ENCODE measurements at places on chromosomes 12 and 14.

- DNase-seq, result peak; percentile 75
These were observed 13.1 kb downstream of the KRT5 start for GRCh38 chr12:52506858-52507715.

DNA sequence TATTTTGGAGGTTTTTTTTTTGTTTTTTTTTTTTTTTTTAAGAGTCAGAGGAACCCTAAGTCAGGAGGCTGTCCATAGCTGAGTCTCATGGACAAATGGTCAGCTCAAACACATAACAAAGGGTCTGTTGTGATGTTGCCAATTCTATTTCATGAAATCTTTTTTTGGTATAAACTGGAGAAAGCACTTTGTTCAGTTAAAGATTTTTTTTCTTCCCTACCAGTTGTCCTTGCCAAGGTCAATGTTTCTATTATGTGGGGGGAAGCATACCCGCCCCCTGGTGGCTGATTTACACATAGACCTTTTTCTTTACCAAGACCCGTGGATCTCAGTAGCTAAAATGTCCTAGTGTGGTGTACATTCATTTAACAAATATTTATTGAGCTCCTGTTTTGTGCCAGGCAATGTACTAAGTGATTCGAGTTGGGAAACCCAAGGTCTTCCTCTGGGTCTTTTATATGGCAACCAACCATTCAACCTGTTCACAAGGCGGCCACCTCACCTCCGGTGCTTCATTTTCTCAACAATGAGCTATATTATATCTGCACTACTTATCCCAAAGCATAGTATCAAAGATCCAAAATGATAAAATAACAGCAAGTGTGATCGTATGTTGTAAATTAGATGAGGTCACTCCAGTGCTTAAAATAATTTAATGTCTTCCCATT is 214.5 kb downstream of the PAH start:
- DNase-seq, result peak; percentile 51

DNA sequence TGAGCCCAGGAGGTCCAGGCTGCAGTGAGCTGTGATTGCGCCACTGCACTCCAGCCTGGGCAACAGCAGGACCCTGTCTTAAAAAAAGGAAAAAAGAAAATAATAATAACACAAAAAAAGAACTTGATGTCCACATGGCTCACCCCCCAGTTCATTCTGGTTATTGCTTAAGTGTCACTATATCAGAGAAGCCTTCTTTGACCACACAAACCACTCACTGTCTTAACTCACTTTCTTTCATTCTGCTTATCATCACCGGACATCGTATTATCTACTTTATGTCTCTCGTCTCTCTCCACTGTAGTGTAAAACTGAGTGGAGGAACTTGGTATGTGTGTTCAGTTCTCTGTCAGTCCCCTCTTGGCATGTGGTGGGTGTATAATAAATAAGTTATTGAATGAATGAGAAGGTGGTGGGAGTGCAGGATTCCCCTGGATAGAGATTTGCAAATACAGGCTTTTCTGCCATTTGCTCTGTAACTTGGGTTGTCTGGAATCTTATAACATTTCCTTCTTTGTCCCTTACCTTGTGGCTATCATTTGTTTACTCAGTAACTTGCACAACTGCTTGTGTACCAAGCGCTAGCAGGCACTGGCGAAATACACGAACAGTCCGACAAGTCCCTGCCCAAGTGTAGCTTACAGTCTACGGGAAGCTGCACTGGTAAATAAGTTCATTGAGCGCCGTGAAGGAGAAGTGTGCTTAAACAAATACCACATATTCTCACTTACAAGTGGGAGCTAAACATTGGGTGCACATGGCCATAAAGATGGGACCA is 86.6 kb upstream of the TRAF3 start:
- DNase-seq, result no peak

- DNase-seq, result no peak
These were observed 2.3 kb upstream of the NAA30 start for GRCh38 chr14:57388067-57388466.

- peak; percentile 32 for DNase-seq
These were observed 39.1 kb downstream of the TSPAN11 start for GRCh38 chr12:30965613-30965985.

- peak; percentile 4 for DNase-seq
These were observed 24.4 kb upstream of the PTPRB start for GRCh38 chr12:70661466-70662161.

DNA sequence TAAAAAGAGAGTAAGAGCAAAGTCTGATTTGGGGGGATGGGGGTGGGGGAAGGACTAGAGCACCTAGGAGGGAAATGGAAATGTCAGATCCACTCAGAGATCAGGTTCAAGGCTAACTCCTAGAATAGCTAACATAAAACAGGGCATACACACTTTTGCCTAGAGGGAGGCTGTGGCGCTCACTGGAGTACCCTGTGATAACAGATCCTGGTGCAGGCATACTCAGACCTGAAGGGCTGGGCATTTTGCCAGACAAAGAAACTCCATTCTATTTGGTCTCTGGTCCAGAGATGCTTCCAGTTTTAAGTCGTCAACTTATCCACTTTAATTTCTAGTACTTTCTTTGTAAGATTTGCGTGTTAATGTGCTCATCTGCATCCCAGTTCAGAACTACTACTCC is 5.8 kb downstream of the CTDSP2 start:
- peak; percentile 26 for DNase-seq

GRCh38 chr14:24231263-24232120 is 675 bp downstream of the NEDD8 start:
- peak; percentile 23 for DNase-seq

GRCh38 chr14:58027904-58028303 is 124.1 kb downstream of the ARMH4 start:
- DNase-seq, result no peak

DNA sequence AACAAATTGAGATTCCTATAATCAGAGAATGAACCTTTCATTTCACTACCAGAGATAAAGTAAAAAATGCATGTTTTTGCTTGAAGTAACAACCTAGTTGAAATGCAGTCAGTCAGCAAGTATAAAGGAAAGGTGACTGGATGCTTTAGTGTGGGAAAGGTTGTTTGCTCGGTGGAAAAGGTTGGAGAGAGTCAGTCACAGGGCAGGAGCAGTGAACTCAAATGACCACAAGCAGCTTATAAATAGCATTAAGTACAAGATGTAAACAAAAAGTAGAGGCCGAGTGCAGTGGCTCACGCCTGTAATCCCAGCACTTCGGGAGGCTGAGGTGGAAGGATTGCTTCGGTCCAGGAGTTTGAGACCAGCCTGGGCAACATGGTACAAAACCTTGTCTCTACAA is 98.1 kb upstream of the FGD4 start:
- no peak for DNase-seq
